A549 treated with RU486 at 1 μM for 4 hours (cell line): ENCODE measurements at places on chromosomes 4 and X. TPM values are rescaled to one million over a fixed set of nuclear protein-coding genes. Genes with fewer than 3 reads are reported as not detected.

DDX53 gene
- not detected in 5 replicates for total RNA-seq

LANCL3 gene
- not detected in 5 replicates for total RNA-seq

H2BW2 gene
- total RNA-seq = not detected in 5 replicates

STK26 gene
- total RNA-seq = 9.0 to 12.2 TPM (median 10.4 TPM) in 5 replicates

UGT8 gene
- total RNA-seq = 0.13 to 0.25 TPM (median 0.17 TPM) in 5 replicates
